GDM1 (cell line): ENCODE measurements at places on chromosomes 4 and X.

DNA sequence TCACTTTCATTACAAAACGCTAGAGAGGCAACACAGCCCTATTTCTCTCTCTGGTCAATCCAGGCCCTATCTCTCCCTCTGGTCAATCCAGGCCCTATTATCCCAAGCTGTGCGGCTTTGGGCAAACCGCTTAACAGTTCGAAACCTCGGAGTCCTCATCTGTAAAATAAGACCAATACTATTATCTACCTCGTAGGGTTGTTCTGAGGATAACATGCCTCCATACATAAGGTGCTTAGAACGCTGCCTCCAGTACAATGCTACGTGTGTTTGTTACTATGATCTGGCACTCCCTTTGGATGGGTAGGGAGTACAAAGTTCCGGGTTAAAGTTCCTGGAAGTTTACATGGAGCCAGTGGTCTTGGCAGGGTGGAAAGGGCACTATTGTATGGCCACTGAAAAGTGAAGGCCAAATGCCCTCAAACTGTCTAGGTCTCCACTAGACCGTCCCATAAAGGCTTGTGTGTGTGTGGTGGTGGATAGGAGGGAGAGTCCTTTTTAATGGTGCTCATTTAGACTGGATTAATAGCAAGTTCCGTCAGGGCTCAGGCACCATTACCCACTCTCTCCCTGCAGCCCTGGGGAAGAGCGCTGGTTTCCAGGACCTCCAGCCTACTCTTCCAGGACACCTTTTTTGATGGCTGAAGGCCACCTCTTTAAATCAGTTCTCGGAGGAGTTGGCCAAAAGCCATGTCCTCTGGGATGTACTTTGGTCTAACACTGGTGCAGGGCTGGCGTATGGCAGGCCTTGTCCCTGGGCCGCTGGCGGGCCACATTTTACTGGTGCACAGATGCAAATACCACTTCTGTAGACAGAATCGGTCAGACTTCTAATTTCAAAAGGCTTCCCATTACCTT lies 75.6 kb upstream of the BCOR start:
- DNase-seq, result no peak

GRCh38 chrX:12986164-12986779 lies 11.4 kb downstream of the TMSB4X start:
- DNase-seq, result no peak

DNA sequence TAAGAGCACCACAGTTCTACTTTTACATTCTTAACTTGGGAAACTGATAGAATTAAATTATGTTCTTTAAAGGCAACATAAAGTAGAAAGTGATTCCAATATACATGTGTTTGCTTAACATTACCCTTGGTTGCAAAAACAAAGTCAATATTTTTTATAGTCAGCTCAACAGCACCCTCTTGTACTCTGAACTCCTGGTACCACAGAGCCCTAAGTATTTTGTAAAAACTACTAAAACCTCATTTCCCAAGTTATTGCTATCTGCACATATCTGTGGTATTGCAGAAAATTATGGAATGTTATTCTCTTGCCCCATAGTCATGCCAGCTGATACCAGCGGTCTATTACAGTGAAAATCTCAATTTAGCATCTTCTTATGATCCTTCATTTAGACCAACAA lies 2.9 kb downstream of the KIF4A start:
- DNase-seq, result no peak

DNA sequence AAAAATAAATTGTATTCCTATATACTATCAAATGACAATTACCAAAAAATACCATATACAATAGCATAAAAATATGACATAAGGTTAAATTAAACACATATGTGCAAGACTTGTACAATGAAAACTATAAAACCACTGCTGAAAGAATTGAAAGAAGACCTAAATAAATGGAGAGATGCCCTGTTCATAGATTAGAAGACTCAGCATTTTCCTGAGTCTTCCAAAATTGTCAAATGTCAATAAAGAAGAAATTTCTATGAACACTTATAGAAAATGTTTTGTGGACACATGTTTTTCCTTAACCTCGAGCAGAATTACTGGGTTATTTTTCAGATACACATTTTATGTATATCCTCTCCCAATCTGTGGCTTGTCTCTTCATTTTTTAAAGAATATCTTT lies 103.1 kb upstream of the DCLK2 start:
- DNase-seq, result no peak

GRCh38 chrX:83508526-83509253 lies 600 bp downstream of the POU3F4 start:
- DNase-seq, result no peak
